ENCODE measurements at places on chromosomes 4 and X.

DNA sequence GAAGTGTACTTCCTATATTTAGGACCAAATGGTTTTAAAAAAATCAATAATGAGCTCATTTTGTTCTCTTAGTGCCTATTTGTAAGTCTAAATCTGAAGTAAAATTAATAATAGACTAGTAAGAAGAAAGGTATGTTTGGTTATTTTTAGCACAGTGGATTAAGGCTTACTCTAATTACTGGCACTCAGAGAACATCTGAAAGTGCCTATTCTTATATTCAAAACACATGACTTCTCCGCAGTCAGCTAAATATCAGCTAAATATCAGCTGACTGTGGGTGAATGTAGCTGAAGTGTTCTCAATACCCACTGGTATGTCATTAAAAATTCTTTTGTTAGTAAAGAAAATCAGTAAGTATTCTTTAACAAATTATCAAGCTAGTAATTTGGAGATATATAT is 6.0 kb downstream of the AP1S2 start:
- no peak for DNase-seq

GRCh38 chr4:38532908-38533499 is 131.0 kb upstream of the KLF3 start:
- DNase-seq, result no peak

- no peak for DNase-seq
Observed at GRCh38 chr4:24979554-24979953, 51.2 kb downstream of the LGI2 start.

DNA sequence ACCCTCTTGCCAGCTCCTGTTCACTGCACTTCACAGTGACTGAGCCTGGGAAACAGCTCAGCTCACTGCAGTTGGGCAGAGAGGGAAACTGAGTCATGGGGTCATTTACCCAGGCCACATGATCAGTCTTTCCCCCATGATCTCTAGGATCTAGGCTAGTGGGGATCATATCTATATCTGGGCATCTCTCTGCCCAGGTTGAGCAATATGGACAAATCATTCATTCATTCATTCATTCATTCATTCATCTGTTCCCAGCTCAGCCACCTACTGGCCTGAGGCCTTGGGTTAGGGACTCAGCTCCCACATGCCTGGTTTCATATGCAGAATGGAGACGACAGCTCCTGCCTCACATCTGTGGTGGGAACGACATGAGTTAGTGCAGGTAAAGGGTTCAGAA is 45.3 kb upstream of the HMX1 start:
- no peak for DNase-seq

GRCh38 chr4:138413273-138413672 is 171.1 kb upstream of the SLC7A11 start:
- no peak for DNase-seq

DNA sequence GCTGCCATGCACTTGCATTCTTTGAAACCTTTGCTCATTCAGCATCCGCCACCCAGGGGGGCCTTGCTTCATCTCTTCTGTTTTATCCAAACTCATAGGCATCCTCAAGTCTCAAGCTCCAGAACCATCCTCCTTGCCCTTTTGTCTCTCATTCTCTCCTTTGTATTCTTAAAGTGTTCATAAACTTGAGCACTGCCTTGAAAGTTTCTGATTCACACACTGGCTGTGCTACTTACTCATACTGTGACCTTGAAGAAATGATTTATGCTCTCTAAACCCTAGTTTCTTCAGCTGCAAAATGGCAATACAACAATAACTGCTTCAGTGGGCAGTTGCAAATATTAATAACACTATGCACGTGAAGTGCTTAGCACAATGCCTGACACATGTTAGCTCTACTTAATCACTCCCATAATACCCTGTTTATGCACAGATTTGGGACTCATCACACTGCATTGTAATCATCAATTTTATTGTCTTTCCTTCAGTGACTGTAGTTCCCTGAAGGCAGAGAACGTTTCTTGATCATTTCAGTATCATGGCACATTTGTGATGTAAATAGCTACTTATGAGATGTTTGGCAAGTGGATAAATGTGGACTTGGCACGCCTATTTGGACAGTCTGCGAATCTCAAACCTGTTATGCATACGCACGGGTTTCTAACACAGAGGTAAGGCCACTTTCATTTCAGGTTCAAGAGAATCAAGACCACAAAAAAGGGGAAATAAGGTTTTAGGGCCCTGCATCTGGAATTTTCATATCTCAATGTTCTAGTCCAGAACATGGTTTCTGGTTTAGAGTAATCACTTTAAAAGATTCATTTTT is 291.0 kb downstream of the LDB2 start:
- no peak for DNase-seq

DNA sequence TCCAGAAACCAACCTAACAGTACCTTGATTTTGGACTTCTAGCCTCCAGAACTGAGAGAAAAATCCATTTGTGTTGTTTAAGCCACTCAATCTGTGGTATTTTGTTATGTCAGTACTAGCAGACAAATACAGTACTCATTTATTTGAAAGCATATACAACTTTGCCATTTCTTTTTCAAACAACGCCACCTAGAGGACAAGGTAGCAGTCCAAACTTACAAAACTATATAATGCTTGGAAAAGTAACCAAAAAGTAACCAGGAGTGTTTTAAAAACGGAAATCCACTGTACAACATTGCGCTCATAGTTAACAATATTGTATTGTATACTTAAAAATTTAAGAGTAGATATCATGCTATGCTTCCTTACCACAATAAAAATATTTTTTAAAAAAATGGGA is 37.0 kb upstream of the FGF13 start:
- peak; percentile 33 for DNase-seq

- no peak for DNase-seq
Observed at GRCh38 chrX:43002526-43003203, 224.7 kb upstream of the PPP1R2C start.

- no peak for DNase-seq
Observed at GRCh38 chrX:85928606-85929005, 118.8 kb downstream of the CHM start.

DNA sequence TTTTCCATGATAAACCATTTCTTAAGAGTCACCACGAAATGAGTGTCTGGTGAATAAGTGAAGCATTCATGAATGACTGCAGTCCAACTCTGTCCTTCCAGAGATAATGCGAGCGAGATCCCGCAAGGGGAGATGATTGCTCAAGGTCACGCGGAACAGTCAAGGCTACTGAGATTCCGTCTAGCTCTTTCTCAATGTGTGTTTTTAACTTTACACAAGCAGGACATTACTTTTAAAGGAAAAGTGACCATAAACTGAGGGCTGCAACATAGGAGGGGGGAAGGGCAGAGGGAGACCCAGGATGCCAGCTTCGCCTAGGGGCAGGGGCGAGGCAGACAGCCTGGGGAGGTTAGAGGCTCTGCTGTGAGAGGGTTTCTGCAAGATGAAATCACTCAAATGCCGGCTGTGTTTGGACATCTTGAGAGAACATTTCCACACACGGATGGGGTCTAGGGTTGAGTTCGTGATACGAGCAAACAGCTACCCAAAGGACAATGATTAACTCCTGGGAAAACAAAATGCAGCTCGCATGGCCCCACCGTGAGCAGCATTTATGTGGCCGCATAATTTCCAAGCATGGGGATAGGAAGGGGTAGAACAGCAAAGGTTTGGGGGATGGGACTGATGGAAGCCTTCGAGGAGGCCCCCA is 23.8 kb upstream of the CCNQ start:
- DNase-seq, result no peak

DNA sequence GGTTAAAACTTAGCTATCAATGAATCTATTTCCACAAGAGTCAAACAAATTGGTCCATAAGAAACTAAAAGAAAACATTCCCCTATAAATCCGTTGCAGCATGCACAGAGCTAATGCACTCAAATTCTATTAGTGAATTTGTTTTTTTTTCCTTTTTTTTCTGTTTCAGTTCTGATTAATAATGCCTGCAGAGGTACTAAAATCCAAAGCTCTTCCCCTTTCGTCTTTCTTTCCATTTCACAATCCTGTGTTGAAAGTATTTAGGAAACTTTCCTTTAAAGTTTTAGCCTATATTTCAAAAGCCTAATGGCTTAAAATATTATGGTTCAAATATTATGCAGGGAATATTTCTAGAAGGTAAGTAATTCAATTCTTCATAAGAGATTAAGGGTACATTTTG is 45.9 kb upstream of the VEGFD start:
- DNase-seq, result no peak

GRCh38 chr4:518569-519083 is 19.6 kb downstream of the PIGG start:
- no peak for DNase-seq

DNA sequence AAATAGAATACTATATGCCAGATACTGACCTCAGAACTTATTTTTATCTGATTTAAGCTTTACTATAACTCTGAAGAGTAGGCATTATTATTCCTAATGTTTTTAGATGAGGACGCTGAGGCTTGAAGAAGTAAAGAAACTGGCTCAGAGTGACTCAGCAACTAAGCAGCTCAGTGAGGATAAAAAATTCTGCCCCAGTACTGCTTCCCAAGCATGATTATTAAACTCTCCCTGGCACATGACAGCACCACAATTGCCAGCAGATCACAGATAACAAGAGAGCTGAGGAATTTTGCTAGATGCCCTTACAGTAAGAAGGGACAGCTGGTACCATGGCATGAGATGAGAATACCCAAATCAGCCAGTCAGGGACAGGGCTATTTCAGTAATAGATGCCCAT is 219.4 kb downstream of the NKX6-1 start:
- DNase-seq, result no peak

DNA sequence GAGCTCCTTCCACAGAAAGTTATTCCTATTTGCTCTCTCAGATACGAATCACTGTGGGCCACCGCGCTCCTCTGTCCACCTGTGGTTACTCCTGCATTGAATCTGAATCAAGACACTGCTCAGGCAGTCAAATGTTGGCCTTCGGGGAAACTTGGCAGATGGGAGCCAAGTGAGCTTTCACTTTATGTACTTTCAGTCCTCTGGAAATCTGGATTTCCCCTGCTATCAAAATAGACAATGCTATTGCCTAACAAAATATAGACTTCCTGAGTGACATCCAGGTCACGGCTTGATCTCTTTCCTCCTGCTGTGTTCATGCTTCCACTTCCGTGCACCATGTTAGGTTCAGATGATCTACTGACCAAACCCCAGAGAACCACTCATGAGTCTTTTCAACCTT is 43.8 kb downstream of the FHL1 start:
- DNase-seq, result no peak

DNA sequence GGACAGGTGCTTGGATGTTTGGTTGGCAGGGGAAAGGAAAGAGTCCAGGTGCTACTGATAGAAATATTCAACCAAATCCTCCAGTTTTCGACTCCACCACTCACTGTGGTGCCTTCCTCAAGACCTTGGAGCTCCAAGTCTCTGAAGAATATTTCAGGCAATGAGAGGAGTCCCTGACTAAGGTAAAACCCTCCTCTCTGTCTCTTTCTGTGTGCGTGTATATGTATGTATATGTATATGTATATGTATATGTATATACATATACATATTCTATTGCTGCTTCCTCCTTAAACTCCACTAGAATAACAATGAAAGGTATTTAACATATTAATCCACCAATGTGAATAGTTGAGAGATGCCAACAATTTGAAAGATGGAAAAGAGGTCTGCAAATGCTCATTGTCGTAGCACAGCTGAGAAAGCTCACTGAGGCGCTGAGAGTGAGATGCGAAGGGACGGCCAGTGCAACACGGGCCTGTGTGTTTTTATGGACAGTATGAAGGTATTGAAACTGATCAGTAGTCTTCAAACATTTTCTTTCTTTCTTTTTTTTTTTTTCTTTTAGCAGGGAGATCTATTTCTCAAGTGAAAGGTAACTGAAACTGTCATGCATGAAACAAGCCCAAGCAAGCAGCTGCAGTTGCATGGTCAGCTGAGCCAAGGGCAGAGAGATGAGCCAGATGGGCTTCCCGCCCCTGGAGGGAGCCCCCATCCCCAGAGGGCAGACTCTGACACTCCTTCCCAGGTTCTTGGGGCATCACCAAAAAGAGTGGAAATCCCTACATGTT is 41.1 kb upstream of the HS3ST1 start:
- DNase-seq, result no peak

DNA sequence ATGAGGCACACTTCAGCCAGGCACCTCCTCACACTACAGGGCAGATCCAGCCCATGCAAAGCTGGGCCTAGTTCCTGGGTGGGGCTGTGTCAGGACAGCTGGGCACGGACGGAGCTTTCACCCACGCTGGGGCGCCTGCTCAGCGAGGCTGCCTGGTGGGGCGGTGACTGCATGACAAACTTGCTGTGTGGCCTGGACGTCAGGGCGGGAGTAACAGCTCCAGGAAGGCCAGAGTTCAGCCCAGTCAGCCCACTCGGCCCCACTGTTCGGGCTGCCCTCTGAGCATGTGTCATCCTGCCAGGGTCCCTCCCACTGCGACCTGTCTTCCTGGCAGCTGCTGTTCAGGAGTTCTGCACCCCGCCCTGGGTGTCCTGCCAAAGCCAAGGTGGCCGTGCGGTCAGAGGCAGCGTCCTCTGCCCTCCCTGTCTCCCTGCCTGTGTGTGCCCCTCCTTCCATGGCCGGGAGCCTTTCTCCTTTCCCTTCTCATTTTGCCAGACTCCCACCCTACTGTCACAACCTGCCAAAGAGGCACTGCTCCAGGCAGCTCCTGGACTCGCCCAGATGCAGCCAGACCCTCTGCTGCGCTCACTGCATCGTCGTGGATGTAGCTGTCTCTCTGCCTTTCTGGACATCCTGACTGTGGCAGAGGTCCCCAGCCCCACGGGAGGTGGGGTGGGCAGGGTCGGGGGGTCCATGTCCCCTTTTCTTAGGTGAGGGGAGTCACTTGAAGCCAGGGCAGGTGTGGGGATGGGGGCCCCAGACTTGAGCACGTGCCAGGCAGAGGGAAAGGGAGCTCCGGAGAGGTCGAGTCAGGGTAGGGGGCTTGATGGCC is 33.0 kb upstream of the KIAA0232 start:
- DNase-seq, result no peak

DNA sequence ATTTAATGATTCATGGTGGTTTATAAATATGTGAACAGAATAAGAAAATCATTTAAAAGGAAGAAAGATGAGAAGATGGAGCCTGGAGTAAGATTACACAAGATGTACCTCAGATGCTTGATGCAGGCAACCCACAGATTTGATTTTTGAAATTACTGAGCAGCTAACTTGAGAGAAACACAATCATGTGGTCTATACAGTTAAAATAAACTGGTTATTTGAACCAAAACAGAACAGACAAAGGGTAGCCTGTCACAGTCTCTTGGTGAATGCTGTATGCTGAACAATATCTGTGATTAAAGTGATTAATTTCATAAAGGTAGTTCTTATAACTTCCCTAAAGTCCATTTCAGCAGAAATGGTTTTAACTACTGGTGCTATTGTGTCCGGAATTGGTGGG is 4.2 kb downstream of the PI4K2B start:
- DNase-seq, result no peak

- peak; percentile 64 for DNase-seq
Observed at GRCh38 chrX:45070116-45071007, 130.3 kb downstream of the DIPK2B start.

GRCh38 chr4:95544113-95545103 is 4.4 kb downstream of the UNC5C start:
- no peak for DNase-seq

GRCh38 chr4:62274782-62275181 is 1074.7 kb downstream of the ADGRL3 start:
- DNase-seq, result no peak

- no peak for DNase-seq
Observed at GRCh38 chr4:42605264-42605663, 51.6 kb downstream of the ATP8A1 start.
